ENCODE measurements at places on chromosomes 3 and 15.

- no peak for DNase-seq
These were observed 54.7 kb upstream of the SMAD6 start for GRCh38 chr15:66647358-66647757.

DNA sequence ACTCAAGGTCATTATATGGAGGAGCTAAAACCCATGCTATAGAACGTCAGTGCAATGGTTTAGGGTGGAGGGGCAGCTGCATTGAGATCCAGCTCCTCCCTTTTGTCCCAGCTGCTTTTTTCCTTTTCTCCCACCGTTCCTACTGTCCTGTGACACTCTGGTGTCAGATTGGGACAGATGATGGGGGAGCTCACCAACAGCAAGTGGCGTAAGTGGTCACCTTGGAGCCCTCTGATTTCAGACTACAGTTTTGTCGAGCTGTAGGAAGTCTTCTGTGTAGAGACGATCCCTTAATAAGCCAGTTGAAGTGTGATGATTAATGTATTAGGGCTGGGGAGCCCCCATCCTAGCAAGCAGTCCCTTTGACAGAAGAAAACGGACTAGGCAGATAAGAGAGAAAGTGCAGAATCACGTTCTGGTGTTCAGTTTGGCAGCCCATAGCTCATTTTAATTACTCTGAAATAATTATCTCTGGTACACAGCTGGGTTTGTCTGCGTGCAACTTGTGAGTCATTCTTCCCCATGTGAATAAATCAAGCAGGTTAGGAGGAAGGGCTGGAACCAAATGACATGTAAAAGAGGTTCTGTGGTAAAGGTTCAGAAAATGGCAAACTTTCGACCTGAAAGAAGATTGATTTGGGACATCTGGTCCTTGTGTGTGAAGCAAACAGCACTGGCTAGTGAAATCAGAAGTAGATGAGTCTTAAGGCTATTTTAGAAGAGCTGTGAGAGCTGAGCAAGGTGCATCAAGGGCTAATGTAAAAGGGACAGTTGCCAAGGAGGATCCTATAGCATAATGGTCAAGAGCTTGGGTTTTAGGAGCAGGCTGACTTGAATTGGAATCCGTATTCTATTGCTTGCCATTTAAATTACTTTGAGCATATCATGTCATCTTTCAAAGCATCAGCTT is 241.4 kb downstream of the EDEM1 start:
- DNase-seq = no peak

DNA sequence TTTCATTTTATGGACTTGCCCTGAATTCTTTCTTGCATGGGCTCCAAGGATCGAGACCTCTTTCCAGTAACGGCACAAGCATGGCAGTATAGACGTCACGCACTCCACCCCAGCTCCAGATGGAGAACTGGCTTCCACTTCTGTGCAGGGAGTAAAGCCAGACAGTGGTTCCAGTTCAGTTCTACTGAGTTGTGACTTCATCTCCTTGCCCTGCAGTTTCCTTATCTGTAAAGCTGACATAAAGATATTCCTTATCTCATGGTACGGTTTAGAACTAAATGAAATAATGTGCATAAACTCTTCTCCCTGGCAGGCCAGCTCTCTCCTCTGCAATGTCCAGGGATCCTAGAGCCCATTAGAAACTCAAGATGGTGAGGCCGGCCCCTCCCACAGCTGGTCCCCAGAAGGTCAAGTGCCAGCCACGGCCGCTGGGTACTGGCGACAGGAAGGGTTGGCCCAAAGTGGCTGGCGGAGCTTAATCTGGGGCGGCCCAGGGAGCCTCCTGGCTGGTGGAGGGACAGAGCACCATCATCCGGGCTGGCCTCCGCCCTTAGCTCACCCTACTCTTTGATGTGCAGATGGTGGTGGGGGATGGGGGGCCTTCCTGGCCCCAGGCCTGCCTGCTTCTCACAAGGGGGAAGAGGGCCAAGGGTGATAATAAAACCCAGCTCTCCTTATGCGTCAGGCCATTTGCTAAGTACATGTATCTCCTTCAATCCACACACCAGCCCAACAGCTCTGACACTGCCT is 7.2 kb downstream of the MESP2 start:
- no peak for DNase-seq

DNA sequence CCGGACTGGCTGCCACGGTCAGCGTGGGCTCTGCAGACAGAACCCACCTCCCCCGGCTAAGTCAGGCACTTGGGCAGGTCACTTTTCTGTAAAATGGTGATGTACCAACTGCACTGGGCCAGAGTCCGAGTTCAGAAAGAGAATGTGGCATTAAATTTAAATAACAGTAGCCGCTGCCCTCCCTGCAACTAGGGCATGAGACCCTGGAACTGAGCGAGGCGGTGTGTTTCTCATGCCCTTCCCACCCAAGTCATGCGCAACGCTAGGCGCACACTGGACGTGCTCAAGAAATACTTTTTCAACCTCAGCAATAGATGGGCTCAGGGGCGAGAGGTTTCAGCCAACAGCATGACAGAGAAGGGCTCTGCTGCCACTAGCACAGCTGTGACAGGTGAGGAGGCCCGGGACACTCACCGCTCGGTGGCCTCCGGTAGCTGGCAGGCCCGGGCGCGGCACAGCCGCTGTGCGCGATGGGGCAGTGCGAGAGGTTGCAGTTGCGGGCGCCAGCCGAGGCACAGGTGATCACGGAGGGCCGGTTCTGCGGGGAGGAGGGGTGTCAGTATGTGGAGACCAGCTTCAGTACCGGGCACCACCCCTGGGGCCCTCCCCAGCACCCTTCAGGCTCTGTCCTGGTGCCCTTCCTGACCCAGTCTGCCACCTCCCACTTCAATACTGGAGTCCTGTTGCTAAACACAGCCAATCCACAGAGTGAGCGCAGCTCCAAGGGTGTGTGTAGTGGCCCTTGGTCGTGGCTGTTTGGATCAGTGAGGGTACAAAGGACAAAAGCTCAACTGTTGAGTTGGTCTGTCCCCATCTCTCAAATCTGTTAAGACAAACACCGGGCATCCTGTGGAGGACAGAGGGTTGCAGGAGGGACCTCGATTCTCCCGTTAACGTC is 84.5 kb downstream of the VGLL4 start:
- DNase-seq = no peak

GRCh38 chr3:184789314-184789998 is 22.5 kb upstream of the VPS8 start:
- no peak for DNase-seq

DNA sequence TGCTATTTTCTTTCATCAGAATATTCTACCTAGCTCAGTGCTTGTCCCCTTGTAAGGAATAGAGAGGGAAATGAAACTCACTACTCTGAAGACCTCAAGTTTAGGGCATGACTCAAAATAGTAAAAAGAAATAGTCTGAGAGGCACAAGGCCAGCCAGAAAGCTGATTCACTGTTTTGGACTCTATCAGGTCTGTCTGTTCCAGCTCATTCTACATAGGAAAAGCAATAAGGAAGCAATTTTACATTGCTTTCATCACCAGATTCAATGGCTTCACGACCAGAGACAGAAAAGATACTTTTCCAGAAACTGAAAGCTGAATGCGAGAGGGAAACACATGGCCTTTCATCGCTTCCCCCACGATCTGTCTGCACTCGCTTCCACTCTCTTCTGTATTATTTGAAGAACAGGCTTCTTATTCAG is 276.0 kb downstream of the GBE1 start:
- no peak for DNase-seq

DNA sequence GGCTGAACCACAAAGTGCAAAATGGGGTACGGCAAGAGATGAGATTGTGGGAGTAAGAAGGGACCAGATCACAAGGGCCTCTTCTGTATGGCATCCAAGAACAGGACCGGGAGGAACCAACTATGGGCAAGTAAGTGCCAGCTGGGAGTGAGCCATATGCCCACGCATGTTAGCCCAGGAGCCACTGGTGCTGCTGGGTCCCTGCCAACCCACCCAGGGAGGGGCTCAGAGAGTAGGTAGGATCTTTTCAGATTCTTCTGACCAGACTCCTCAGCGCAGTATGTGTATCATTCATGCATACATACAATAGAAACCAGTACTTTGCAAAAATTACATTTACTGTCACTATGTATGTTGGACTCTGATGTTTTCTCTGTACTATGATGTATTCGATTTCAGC is 54.0 kb downstream of the RAB11A start:
- no peak for DNase-seq

- DNase-seq = no peak
These were observed 33.2 kb downstream of the ZDHHC19 start for GRCh38 chr3:196177967-196178366.

DNA sequence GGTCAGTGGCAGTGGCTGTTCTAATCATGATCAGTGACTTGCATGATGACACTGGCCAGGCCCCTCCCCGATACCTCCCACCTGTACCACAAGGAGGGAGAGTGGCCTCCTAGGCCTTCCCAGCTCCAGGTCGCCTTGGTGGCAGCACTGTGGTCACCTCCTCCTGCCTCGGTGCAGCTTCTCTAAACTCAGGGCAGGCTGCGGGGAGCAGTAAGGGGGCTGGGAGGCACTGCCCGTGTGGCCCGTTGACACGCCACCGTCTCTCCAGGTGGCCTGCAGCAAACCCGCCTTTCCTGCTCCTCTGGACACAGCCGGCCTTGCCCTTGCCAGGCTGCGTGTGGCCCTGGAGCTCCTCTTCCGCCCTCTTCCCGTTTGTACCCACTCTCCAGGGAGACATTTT is 184.1 kb downstream of the XXYLT1 start:
- DNase-seq = no peak

- no peak for DNase-seq
These were observed 169.2 kb upstream of the TGFBR2 start for GRCh38 chr3:30437171-30437601.

DNA sequence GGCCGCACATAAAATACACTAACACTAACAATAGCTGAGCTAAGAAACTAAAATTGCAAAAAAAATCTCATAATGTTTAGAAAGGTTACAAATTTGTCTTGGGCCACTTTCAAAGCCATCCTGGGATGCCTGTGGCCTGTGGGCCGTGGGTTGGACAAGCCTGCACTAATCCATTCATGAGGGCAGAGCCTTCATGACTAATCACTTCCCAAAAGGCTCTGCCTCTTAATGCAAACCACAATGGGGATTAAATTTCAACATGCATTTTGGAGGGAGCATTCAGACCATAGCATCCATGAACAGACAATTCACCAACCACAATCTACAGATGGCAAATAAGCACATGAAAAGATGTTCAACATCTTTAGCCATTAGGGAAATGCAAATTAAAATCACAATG is 128.2 kb downstream of the SUCLG2 start:
- peak; percentile 13 for DNase-seq

DNA sequence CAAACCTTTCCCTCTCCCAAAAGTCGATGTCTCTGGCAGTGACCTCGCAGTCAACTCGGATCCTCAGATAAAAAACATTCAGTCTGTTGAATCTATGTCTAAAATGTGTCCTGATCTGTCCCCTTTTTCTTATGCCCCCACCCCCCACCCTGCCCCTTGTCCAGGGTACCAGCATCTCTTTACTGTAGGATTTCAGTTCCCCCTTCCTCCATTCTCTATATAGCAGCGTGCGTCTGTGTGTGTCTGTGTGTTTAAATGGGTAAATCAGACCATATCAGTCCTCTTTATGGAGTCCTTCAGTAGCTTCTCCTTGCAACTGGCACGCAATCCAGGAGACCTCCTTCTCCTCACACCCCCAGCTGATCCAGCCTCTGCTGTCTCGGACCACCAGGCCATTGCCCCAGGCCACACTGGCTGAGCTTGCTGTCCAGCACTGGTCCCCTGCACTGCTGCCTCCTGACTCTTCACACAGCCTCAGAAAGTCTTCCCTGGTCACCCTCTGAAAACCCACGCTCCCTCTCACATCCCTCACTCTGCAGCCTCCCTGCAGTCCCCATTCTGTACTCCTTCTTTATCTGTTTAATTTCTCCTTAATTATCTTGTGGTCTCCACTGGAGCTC is 1.5 kb downstream of the LRRK1 start:
- no peak for DNase-seq

GRCh38 chr15:34370643-34371042 is 3.6 kb upstream of the LPCAT4 start:
- no peak for DNase-seq

DNA sequence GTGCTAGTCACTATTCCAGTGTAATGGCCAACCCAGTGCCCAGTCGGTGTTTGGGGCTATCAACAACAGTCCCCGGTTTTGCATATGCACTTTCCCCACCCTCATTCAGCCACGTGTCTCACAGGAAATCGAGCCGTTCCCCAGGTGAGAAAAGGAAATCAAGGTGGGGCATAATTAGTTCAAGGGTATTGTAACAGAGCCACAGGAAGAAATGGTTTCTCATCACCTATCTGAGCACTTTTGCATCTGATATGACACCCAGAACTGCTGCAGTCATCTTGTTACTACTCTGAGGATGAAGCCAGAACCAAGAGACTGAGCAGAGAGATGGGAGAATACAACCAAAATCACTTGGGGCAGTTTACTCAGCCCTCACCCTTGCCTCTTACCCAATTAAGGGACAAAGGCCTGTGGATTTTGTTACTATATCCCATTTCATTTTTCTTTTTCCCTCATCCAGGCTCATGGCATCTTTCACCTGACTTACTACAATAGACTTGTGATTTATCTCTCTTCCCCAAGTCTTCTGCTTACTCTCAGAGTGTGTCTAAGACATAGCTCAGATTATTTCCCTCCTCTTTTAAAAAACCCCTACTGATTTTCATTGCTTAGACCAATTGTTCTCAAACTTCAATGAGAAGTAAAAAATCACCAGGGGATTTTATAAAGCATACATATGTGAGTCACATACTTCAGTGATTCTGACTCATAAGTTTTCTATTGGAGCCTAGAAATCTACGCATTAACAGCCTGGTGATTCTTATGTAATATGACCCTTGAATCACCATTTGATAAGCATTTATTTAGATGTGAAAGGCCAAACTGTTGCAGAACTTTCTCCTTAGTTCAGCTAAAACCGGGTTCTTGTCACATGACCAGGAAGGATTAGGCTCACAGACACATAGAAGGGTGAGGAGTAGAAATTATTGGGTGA is 40.5 kb downstream of the TRAT1 start:
- no peak for DNase-seq

- DNase-seq = no peak
These were observed 77.8 kb downstream of the NBEAL2 start for GRCh38 chr3:47057212-47057671.
